Nasal cavity respiratory epithelium epithelial cell of viscerocranial mucosa (primary cell): ENCODE measurements at places on chromosomes 11 and 22. TPM values are rescaled to one million over a fixed set of nuclear protein-coding genes. Genes with fewer than 3 reads are reported as not detected.

Gene PGA4
- total RNA-seq = not detected in 2 replicates

Gene THY1
- total RNA-seq = under 0.01 TPM in 1 of 2 replicates, not detected in the other

Gene OR4D5
- total RNA-seq = not detected in 2 replicates

Gene SLC37A2
- total RNA-seq = 26.7 and 39.7 TPM in 2 replicates
